Kidney epithelial cell (primary cell): ENCODE measurements at places on chromosomes 5 and 9. TPM values are rescaled to one million over a fixed set of nuclear protein-coding genes. Genes with fewer than 3 reads are reported as not detected.

ROPN1L gene
- 0.21 TPM in 1 of 2 replicates, not detected in the other for total RNA-seq

NR5A1 gene
- not detected in 2 replicates for total RNA-seq

SLC34A3 gene
- 0.25 TPM in 1 of 2 replicates, not detected in the other for total RNA-seq

ZNF354C gene
- 6.9 and 7.9 TPM in 2 replicates for total RNA-seq

NR6A1 gene
- total RNA-seq = 0.92 and 2.2 TPM in 2 replicates

ANKRD34B gene
- 1.5 and 2.2 TPM in 2 replicates for total RNA-seq

ZNF618 gene
- 12.1 and 13.6 TPM in 2 replicates for total RNA-seq

CCL27 gene
- not detected in 2 replicates for total RNA-seq

GAS1 gene
- 6.1 and 8.3 TPM in 2 replicates for total RNA-seq

IFNB1 gene
- not detected in 2 replicates for total RNA-seq

PRUNE2 gene
- 0.41 and 1.0 TPM in 2 replicates for total RNA-seq

SLCO6A1 gene
- not detected in 2 replicates for total RNA-seq

PCDHGA3 gene
- 2.4 and 2.6 TPM in 2 replicates for total RNA-seq

ZFP2 gene
- total RNA-seq = 1.3 and 2.9 TPM in 2 replicates

DMGDH gene
- 2.9 and 4.2 TPM in 2 replicates for total RNA-seq

MAML1 gene
- total RNA-seq = 17.5 and 18.8 TPM in 2 replicates

FBP2 gene
- not detected in 2 replicates for total RNA-seq

NKD2 gene
- 1.0 and 1.7 TPM in 2 replicates for total RNA-seq

ENTPD8 gene
- total RNA-seq = not detected in 2 replicates

CD180 gene
- 0.04 TPM in 1 of 2 replicates, not detected in the other for total RNA-seq
